Activated T-cell treated with anti-CD3 and anti-CD28 coated beads, Interleukin-2, amount 50 U/mL, for 72 hours (primary cell): ENCODE measurements at places on chromosomes 16 and 17.

DNA sequence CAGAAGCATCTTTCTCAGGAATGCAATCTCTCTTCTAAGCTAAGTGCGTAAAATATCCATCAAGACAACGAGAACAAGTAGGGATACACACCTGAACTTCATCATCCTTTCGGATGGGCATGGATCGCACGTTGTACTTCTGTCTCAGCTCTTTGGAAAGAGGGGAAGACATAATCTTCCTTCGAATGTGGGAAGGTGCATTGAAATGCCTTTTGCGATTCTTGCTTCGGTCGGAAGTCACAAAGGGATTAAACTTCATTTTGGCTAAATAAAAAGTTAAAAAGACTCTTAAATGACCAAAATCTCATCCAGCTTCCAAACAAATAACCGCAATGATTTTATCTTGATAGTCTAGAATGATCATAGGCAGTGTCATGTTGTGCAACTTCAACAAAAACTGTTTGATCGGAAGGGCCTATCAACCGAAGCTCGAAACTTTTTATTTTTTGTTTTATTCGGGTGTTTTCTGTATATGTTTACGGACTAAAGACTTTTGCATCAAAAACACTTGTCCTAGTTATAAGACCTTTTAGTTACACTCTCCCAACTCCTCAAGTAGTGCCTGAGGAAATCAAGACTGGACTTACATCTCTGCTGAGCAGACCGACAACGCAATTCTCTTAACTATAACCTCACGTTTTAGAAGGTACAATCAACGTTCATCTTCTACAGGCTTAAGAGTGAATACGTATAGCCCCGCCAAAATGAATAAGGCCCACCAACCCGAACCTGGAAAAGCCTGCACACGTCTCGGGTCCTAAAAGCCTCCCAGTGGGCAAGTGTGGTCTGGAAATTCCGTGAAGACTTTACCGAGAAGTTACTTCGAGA is 727 bp downstream of the RPL26 start:
- no peak for DNase-seq

DNA sequence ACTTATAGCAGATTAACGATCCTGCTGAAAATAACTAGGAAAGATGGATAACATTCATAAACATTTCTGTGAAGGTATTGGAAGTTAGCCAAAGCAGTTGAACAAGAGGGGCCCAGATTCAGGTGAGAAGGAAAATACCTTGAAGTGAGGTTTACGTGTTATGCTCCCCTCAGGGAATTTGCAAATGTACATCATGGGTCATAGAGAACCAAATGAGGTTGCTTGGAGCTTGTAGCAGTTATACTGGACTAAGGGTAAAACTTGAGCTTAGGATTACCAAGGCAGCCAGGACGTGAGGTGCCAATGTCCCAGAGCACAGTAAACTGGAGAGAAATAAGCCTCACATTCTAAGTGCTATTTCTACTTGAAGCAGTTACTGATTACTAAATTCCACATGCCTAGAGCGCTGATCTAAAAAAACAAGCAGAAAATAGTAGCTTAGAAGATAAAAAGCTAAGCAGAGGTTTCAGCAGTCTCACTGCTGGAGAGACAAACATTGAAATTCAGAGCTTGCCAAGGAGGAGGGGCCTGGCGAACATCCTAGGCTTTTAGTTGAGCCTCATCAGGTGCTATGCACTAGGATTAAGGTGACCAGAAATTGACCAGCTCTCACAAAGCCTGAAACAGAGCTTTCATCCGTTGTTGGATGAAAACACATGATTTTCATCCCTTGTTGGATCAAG is 136.7 kb upstream of the FAM20A start:
- no peak for DNase-seq

DNA sequence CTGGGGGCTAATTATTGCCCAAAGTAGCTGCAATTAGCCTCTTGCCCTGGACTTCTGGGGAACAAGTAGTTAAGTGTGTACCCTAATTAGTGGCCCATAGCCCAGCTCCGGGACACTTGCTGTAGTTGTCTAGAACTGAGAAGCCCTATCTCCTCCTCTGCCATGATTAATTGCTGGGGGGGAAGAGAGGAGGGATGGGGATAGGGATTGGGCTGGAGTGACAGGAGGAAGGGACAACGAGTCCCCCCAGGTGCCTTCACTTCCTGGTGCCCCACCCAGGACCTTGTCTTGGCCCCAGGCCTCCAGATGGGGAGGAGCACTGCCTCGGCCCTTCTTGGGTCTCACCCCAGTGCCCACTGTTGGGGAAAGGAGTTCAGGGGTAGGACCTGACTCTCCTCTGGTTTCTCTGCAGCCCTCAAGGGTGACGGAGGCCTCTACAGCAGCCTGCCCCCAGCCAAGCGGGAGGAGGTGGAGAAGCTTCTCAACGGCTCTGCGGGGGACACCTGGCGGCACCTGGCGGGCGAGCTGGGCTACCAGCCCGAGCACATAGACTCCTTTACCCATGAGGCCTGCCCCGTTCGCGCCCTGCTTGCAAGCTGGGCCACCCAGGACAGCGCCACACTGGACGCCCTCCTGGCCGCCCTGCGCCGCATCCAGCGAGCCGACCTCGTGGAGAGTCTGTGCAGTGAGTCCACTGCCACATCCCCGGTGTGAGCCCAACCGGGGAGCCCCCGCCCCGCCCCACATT is 17.4 kb downstream of the NGFR start:
- DNase-seq, result no peak

DNA sequence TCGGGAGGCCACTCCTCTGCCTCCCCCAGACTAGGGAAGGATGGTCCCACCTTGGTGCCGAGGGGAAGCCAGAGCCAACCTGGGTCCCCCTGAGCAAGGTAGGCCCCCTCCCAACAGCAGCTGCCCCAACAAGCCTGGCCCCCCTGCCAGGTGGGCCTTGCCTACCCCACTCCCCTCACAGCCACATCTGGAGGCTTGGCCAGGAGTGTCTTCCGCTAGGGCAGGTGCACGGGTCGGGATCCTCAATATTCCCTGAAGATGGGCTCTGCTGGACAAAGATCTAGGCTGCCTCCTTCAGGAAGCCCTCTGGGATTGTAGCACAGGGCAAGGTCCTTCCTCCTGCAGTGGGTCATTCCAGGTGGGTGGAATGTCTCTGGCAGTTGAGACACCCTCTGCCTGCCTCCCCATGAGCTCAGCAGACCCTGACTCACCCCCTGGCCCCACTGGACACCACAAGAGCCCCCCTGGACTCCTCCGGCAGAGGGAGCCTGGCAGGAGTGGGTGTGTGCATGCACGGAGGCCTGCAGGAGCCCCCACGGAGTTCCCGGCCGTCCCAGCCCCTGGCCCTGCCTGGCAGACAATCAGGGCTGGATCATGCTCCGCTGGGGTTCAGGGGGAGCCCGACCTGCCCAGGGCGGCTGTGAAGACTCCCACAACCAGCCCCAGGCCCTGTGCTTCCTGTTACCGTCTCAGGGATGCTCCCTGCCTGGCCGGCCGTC is 435 bp downstream of the C1QTNF8 start:
- no peak for DNase-seq

GRCh38 chr16:89892055-89892630 is 18.8 kb downstream of the TCF25 start:
- no peak for DNase-seq

GRCh38 chr16:79790854-79791253 is 190.3 kb upstream of the MAF start:
- DNase-seq, result no peak

GRCh38 chr17:61208301-61209105 is 191.1 kb upstream of the TBX2 start:
- DNase-seq, result no peak
